ENCODE measurements at places on chromosomes 4 and X.

DNA sequence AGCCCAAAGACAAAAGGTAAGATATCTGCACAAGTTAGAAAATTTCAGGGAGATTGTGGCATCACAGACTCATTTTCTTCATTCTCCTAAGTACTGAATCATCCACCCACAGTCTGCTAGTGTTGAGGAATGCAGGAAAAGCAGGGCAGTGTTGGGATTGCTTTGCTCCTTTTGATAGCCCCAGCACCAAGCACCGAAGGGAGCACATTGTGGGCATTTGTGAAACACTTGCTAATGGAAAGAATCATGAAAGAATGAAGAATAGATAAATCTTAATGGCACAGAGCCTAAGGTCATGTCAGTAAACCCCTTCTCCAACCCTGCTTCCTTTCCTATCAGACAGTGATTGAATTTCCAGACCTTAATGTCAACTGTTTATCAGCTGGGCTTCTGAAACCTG, 103.1 kb upstream of the GPRIN3 start:
- no peak for DNase-seq

DNA sequence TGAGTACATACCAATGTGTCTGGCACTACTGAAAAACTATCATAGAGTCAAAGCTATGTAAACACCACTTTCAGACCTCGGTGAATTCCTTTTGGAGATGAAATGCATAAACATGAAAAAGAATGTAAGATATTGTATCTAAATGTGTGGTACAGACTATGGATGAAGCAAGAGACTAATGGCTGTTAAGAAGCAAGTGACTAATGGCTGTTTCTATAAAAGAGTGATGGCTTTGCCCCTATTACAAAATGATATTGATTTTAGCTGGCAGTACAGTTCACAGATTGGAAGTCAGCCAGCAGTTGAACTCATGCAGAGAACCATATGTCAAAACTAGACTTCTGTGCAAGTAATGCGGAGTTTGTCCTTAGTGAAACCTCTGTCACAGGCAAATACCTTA, 359.3 kb downstream of the GRXCR1 start:
- DNase-seq: peak; percentile 5

DNA sequence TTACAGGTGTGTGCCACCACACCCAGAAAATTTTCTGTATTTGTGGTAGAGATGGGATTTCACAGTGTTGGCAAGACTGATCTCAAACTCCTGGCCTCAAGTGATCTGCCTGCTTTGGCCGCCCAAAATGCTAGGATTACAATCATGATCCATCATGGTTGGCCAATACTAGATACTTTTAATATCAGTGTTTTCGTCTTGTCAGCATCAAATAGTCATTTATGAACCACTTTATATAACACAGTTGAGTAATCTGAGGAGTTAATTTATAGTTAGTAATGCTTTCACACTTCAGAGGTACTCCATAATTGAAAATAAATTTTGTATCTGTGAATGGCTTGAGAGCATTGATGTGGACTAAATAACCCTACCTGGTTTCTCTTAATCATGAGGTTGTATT, 178.6 kb downstream of the TRAM1L1 start:
- no peak for DNase-seq

DNA sequence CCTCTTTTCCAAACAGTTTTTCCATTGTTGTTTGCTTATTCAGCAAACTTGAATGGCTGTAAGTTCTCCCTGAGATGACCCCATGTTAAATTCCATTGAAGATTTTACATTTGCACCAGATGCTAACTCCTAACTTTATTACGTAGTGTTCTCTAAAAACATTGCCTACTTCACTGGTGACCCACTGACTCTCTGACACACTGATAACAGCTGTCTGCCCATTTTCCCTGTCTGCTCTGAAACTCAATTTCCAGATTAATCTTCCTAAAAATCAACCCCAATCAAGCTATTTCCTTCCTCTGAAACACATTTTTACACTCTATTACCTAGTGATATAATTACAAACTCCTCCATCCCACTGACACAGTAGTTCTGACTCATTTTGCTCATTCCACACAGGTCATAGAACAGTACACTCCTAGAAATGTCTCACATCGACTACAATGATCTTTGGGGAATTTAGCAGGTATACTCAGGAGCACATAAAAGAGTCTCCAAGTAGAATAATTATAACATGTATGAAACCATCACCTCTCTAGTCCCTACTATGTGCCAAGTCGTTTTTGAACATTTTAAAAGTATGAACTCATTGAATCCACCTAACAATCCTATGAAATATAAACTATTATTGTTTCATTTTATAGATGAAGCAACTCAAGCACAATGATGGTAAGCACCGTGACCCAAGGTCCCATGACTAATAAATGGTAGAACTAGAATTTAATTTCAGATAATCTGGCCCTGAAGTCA, 210.9 kb downstream of the SLIT2 start:
- no peak for DNase-seq

GRCh38 chrX:153882086-153882498, 3.9 kb downstream of the L1CAM start:
- DNase-seq: no peak
